ENCODE measurements at places on chromosomes 3 and 15.

- no peak for DNase-seq
Measured at GRCh38 chr15:40562691-40563090, 2.2 kb downstream of the CCDC32 start.

DNA sequence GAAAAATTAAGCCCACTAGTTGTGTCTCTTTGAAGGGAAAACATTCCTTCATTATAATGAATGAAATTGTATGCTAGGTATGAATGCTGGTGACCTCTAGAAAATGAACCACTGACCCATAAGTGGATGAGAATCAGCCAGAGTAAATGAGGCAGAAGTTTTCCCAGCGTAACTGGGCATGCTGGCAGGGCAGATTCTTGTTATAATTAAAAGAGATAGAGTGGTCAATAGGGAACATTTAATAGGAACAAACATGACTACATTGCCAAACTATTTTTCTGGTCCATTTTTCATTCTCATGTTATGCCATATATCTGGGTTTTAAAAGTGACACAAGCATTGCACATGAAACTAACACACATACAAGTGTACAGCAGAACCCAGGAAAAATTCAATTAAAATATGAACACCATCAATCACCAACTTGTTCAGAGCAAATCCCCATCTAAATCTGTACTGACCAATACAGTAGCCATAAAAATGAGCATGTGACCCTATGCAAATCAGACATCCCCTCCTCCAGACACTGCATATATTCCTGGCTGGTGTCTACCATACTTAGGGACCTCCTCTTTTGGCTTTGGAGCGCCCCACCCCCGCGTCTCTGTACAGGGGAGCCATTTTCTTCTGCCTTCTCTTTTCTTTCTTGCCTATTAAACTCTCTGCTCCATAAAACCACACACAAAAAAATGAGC lies 4.0 kb downstream of the CLRN1 start:
- no peak for DNase-seq

- DNase-seq: no peak
Measured at GRCh38 chr15:60809375-60809774, 330.4 kb upstream of the ICE2 start.

DNA sequence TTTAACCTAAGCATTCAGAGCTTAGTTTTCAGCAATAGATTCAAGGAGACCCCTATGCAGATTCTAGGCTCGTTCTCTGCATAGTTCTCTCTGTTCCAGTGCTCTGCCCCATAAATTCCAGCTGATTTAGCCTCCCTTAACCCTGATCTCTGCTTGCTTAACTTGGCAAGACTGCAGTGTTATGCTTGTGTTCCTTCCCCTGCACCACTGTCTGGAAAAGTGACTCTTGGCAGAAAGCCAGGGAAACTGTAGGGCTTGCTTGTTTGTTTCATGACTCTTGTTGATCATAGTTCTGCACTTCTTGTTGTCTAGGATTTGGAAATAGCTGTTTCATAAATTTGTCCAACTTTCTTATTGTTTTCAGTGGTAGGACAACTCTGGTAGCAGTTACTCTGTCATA lies 40.1 kb downstream of the ANAPC13 start:
- DNase-seq: no peak

DNA sequence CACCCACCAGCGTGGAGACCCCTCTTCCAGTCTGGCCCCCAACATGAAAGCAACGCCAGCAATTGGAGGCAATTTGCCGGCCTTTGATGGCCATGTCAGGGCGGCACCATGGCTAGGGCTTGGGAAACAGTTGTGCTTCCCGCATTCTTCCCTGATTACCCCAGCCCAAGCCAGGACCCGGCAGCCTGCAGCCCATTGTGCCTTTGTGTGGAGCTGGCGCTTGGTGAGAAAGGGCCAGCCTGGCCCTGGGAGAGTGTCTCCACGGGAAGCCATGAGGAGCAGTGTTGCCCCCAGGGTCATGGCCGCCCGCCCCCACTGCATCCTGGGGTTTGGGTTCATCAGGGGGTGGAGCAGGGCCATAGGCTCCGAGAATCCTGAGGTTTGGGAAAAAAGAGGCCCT lies 66.0 kb downstream of the DNAJB8 start:
- DNase-seq: no peak

DNA sequence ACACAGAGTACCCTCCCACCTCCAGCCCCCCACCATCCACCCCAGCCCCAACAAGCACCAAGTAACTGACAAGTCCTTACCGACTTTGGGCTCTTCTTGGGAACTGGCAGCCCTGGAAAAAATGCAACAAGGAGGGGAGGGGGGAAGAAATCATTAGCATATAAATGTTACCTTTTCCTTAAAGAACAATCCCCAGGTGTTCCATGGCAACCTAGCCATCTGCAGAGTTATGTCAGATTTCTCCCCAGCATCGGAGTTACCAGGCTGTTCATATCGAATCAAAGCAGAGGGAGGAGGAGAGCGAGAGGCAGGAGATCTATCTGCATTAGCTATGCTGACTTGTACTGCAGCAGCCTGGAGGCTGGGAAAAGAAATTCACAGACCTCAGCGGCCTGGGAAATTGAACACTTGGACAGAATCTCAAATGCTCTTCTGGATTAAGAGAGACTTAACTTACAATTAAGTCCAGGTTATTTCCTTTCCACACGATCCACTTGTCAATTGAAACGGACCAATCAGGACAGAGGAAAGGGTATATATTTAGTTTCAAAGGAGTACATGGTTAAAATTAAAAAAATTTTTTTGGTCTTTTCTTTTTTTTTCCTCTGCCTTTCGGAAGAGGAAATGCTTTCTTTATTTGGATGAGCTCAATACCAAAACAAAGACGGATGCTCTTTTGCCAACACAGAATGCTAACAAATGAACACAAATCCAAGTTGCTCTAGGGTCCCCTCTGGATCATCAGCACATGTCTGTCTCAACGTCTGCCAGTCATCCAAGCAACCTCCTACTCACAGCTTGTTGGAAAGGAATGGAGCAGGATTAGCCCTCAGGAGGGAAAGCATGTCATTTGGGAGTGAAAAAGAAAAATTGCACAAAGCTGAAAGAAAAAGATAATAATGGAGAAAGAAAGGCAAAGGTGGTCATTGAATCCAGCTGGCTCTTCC lies 637.1 kb downstream of the MAGI1 start:
- no peak for DNase-seq

DNA sequence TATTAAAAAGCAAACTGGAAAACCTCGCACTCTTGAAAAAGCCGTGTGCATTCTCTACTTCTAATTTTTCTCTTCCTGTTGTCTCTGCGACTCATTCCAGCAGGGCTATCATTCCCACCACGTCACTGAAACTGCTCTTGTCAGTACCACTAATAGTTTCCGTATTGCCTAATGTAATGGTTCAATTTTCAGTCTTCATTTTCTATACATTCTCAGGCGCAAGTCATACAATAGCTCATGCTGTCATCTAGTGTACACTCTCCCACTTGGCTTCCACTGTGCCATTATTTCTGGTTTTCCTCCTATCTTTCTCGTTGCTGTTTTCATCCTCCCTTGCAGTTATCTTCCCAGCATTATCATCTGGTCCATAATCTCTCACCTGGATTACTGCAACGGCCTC lies 160.2 kb downstream of the SPATA16 start:
- no peak for DNase-seq

DNA sequence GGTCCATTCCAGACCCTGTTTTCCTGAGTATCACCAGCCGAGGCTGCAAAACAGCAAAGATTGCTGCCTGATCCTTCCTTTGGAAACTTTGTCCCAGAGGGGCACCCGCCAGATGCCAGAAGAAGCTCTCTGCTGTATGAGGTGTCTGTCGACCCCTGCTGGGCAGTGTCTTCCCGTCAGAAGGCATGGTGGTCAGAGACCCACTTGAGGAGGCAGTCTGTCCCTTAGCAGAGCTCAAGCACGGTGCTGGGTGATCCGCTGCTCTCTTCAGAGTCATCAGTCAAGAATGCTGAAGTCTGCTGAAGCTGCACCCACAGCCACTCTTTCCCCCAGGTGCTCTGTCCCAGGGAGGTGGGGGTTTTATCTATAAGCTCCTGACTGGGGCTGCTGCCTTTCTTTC lies 1121.2 kb downstream of the NSUN3 start:
- no peak for DNase-seq

DNA sequence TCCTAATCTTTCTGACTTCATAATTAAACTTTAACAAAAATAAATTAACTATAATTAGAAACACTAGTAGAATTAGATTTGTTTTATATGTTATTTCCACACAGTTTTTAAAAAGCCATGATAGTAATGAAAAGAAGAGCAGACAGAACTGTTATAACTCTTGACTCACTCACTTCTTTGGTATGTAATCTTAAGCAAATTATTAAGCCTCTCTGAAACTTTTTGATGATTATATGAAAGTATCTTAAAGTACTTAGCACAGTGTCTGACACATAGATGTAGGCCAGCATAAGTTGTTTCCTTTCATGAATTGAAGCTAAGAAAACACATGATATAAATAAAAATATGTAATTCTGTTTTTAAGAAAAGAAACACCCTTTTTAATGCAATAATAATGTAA lies 123.6 kb upstream of the MLF1 start:
- DNase-seq: no peak
